Purkinje cell (primary cell): ENCODE measurements at places on chromosomes 13 and 19. TPM values are rescaled to one million over a fixed set of nuclear protein-coding genes. Genes with fewer than 3 reads are reported as not detected.

Gene POU2F2
- polyA plus RNA-seq, result 0.56 TPM in 1 of 2 replicates, not detected in the other

Gene ZNF274
- polyA plus RNA-seq, result 4.2 and 9.0 TPM in 2 replicates

Gene LIPE
- not detected in 2 replicates for polyA plus RNA-seq

Gene STOML3
- polyA plus RNA-seq, result not detected in 2 replicates

Gene RGL3
- polyA plus RNA-seq, result 3.5 TPM in 1 of 2 replicates, not detected in the other

Gene RABAC1
- 148 and 157 TPM in 2 replicates for polyA plus RNA-seq

Gene DOCK9
- 94.1 and 128 TPM in 2 replicates for polyA plus RNA-seq

Gene RUBCNL
- polyA plus RNA-seq, result 28.1 and 42.1 TPM in 2 replicates

Gene LINGO3
- polyA plus RNA-seq, result 0.59 and 1.0 TPM in 2 replicates

Gene CYP2A7
- not detected in 2 replicates for polyA plus RNA-seq
